ENCODE measurements at places on chromosomes 11 and 22. TPM values are rescaled to one million over a fixed set of nuclear protein-coding genes. Genes with fewer than 3 reads are reported as not detected.
A peak's percentile ranks its signal among the peaks of the same experiment; 100 is the strongest.

DNA sequence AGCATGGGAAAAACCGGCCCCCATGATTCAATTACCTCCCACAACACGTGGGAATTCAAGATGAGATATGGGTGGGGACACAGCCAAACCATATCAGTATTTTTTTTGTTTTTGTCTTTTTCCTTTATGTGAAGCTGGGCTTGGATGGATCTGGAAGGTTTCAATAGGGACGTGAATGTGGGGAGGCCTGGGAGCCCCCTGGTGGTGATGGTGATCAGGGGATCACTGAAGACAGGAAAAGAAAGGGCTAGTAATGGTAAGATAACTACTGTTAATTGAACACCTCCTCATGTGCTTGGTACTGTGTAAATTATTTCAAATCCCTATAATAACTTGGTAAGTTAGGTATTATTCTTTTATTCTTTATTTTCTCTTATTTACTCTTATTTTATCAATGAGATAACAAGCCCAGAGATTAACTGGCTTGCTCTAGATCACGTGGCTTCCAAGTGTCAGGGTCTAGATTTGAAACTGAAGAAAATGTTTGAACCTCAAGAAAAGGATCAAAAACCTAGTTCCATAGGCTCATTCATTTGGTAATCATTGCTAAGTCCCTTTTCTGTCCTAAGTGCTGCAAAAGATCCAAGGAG lies 364.2 kb downstream of the TENM4 start:
- no peak for DNase-seq
- H3K27me3 ChIP-seq, result no peaks in the 10 kb centered on the region
- no peaks in the 10 kb centered on the region for H3K36me3 ChIP-seq
- H3K27ac ChIP-seq, result no peak overlapping the region
- no peak overlapping the region for H3K4me3 ChIP-seq

OR52H1 gene
- total RNA-seq, result not detected

ROM1 gene
- total RNA-seq, result 2.2 TPM

GRCh38 chr22:25139062-25139461 lies 60.6 kb upstream of the CRYBB3 start:
- H3K4me1 ChIP-seq, result no peaks in the 10 kb centered on the region
- no peak overlapping the region for H3K4me3 ChIP-seq
- no peaks in the 10 kb centered on the region for H3K36me3 ChIP-seq
- no peaks in the 10 kb centered on the region for H3K27me3 ChIP-seq

- no peaks in the 10 kb centered on the region for H3K36me3 ChIP-seq
- DNase-seq, result peak; percentile 49
- no peak overlapping the region for H3K4me3 ChIP-seq
- no peak overlapping the region for H3K27ac ChIP-seq
Measured at GRCh38 chr11:17328871-17329494, 22.6 kb upstream of the NCR3LG1 start.

- H3K4me1 ChIP-seq, result peaks cover 13% of the 10 kb centered on the region
- no peak overlapping the region for H3K27ac ChIP-seq
- no peaks in the 10 kb centered on the region for H3K27me3 ChIP-seq
- H3K4me3 ChIP-seq, result no peak overlapping the region
- no peaks in the 10 kb centered on the region for H3K36me3 ChIP-seq
- DNase-seq, result no peak
Measured at GRCh38 chr22:24506802-24507438, 11.8 kb downstream of the UPB1 start.

KRTAP5-10 gene
- not detected for total RNA-seq

GRCh38 chr11:2586087-2586792 lies 113.6 kb downstream of the KCNQ1OT1 start:
- no peak for DNase-seq
- no peaks in the 10 kb centered on the region for H3K36me3 ChIP-seq
- peaks cover 76% of the 10 kb centered on the region for H3K27me3 ChIP-seq
- H3K4me3 ChIP-seq, result no peak overlapping the region

- no peak overlapping the region for H3K27ac ChIP-seq
- peak overlapping the region; percentile 71 for H3K4me3 ChIP-seq
- H3K27me3 ChIP-seq, result peaks cover 4% of the 10 kb centered on the region
- H3K4me1 ChIP-seq, result no peaks in the 10 kb centered on the region
- DNase-seq, result peak; percentile 83
Measured at GRCh38 chr11:33802194-33802950, 28.1 kb upstream of the FBXO3 start.

DNA sequence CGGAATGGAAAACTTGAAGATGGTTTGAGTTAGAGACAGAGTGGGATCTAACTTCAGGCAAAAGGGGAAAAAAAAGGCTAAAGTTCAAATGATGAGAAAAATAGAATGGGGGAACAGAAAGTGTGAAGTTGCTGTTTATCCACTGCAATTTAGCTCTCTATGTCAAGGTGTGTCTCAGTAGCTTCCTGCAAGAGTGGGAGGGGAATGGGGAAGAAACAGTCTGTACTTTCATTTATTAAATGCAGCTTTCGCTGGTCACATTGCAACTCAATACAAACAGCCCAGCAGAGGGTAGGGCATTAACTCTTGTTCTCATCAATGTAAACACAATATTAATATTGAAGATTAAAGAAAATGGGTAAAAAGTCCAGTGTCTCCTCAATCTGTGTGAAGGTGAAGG lies 214.7 kb upstream of the SYN3 start:
- no peak overlapping the region for H3K4me3 ChIP-seq
- no peak overlapping the region for H3K27ac ChIP-seq
- no peaks in the 10 kb centered on the region for H3K4me1 ChIP-seq
- peaks cover 10% of the 10 kb centered on the region for H3K36me3 ChIP-seq
- no peak for DNase-seq
- H3K27me3 ChIP-seq, result no peaks in the 10 kb centered on the region

DNA sequence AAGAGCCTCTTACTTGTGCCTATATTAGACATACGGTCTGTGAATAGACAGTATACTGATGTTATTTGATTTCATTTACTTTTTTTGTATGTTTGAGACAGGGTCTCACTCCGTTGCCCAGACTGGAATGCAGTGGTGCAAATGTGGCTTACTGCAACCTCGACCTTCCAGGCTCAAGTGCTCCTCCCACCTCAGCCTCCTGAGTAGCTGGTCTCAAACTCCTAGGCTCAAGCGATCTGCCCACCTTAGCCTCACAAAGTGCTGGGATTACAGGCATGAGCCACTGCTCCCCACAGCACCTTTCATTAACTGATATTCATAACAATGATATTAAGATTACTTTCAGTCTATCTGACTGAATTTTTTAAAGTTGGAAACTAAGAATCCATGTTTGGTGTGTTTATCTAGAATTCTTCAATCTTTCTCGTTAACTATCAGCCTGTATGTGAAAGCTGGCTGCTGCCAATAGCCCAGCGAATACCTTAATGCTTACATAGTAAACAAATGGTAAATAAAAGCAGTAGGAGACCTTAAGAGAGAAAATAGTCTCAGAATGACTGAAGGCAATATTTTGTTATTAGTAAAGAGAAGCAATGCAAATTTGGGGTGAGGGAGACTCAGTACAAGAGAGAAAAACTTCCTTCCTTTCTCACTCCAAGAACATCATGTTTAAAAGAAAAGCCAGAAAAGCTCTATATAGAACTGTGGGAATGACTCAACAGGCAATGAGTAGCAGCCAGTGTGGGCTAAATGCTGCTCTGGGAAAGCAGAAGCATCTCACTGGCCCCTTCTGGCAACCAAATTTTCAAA lies 101.9 kb downstream of the MRTFA start:
- no peaks in the 10 kb centered on the region for H3K27me3 ChIP-seq
- H3K4me3 ChIP-seq, result no peak overlapping the region
- peak overlapping the region; percentile 9 for H3K27ac ChIP-seq
- H3K36me3 ChIP-seq, result no peaks in the 10 kb centered on the region
- no peak for DNase-seq

IGF2 gene
- total RNA-seq, result 1.3 TPM

OR52E1 gene
- not detected for total RNA-seq

- no peak overlapping the region for H3K4me3 ChIP-seq
- H3K36me3 ChIP-seq, result no peaks in the 10 kb centered on the region
- no peaks in the 10 kb centered on the region for H3K4me1 ChIP-seq
- no peak overlapping the region for H3K27ac ChIP-seq
- no peak for DNase-seq
Measured at GRCh38 chr11:130509942-130510341, 61.5 kb downstream of the ADAMTS15 start.

GRCh38 chr22:21762712-21763581 lies 27.4 kb upstream of the YPEL1 start:
- peaks cover 49% of the 10 kb centered on the region for H3K36me3 ChIP-seq
- H3K27me3 ChIP-seq, result no peaks in the 10 kb centered on the region
- no peaks in the 10 kb centered on the region for H3K4me1 ChIP-seq

CD3G gene
- not detected for total RNA-seq

DNA sequence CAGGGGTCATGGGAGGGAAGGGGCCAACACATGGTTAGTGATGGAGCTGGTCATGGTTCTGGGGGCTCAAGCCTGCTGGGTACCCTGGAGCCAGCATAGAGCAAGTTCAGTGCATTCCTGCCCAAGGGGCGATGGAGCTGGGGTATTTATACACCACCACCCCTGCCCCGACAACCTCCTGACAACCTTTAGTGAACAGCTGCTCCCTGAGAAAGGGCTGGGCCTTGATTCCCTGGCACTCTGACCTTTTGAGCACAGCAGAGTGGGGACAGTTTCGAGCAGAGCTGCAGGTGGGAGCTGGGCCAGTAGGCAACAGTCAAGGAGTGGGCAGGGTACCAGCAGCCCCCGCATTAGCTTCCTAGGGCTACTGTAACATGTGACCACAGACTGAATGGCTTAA lies 6.0 kb downstream of the PARVG start:
- H3K36me3 ChIP-seq, result no peaks in the 10 kb centered on the region
- no peaks in the 10 kb centered on the region for H3K4me1 ChIP-seq
- no peaks in the 10 kb centered on the region for H3K27me3 ChIP-seq
- DNase-seq, result no peak

GRCh38 chr22:31436132-31436531 lies 36.7 kb downstream of the DRG1 start:
- H3K27me3 ChIP-seq, result no peaks in the 10 kb centered on the region
- H3K36me3 ChIP-seq, result peaks cover 47% of the 10 kb centered on the region
- DNase-seq, result no peak
- no peaks in the 10 kb centered on the region for H3K4me1 ChIP-seq

XKR3 gene
- 0.25 TPM for total RNA-seq

DBX1 gene
- total RNA-seq, result not detected

MUC6 gene
- not detected for total RNA-seq

GRCh38 chr22:41659941-41660340 lies 28.7 kb downstream of the SNU13 start:
- H3K27me3 ChIP-seq, result no peaks in the 10 kb centered on the region
- no peak overlapping the region for H3K27ac ChIP-seq
- H3K36me3 ChIP-seq, result peaks cover 77% of the 10 kb centered on the region
- no peak overlapping the region for H3K4me3 ChIP-seq
- no peaks in the 10 kb centered on the region for H3K4me1 ChIP-seq

DNA sequence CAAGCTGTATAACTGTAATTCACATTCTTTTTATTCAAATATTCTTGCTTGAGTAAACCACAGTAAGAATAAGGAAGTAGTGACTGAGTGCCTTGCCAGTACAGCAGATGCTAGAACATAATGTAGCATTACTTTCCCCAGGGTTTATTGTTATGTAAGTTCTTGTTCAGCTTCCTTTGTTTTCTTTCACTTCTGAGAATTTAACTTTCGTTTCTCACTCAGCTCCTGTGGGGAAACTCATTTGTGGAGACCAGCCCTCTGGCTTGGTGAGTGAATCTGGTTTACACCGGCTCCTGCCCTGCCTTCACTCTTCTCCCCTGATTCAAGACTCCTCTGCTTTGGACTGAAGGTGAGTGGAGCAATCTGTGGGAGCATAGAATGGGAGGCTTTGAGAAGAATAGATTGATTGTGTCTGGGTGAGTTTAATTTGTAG lies at the start of gene TRIM22:
TSS of gene TRIM22 (plus strand) at position 240 of the 433 bp plus-strand sequence. CDS start 6,443 bp downstream, outside the sequence.
- H3K36me3 ChIP-seq, result no peaks in the 10 kb centered on the region
- H3K4me1 ChIP-seq, result no peaks in the 10 kb centered on the region
- H3K27ac ChIP-seq, result peak within 1 kb of the TSS; percentile 87

DNA sequence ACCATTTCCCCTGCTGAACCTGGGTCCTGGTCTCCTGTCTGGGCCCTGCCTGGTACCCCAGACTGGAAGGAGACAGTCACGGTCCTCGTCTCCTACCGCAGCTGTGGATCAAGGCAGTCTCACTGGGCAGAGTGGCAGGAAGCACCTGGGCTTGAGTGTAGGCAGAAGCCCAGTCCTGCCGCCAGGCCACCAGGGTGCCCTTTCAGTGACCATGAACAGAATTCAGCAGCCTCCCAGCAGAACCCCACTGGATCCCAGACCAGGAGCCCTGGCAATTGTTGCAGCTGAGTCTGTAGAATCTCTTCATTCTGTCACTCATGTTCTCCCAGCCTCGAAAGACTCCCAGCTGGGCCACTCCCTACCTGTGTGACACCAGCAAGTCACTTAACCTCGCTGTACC lies 25.5 kb upstream of the CREB3L1 start:
- H3K36me3 ChIP-seq, result no peaks in the 10 kb centered on the region
- H3K4me3 ChIP-seq, result no peak overlapping the region
- no peaks in the 10 kb centered on the region for H3K4me1 ChIP-seq

DNA sequence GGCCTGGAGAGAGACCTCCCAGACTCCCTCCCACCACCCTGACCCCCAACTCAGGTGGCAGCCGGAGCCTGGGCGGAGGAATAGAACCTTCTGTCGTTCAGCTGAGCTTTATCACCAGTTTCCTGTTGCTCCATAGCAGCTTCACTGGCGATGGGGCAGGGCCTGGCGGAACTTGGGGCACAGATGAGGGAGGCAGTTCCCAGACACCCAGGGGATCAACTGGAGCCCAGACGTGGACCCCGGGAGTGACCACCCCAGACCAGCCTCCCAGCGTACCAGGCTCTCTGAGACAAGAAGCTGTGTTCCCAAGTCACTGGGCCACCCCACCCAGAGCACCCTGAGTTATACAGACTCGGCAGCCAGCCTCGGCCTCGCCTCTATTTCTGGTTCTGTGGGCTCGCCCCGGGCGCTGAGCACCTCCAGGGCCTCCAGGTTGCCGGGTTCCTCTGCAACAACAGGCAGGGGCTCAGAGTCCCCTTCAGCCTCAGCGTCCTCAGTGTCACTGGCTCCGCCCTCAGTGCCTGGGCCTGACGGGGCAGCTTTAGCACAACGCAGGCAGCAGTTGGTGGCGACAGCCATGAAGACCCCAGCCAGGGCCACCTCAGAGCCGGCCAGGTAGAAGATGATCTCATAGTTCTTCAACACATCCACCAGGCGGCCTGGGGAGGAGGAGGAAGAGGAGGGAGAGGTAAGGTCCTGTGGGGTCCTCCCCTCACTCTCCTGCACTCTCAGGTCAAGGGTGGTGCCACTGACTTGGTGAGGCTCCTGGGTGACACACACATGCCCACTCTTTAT lies 5.7 kb downstream of the SLC16A8 start:
- no peak overlapping the region for H3K27ac ChIP-seq
- peaks cover 17% of the 10 kb centered on the region for H3K4me1 ChIP-seq
- DNase-seq, result no peak
- no peaks in the 10 kb centered on the region for H3K36me3 ChIP-seq
- peaks cover 36% of the 10 kb centered on the region for H3K27me3 ChIP-seq

GRCh38 chr11:125289419-125290098 lies 125.0 kb downstream of the PKNOX2 start:
- no peak overlapping the region for H3K4me3 ChIP-seq
- H3K36me3 ChIP-seq, result no peaks in the 10 kb centered on the region
- H3K27me3 ChIP-seq, result no peaks in the 10 kb centered on the region
- no peak for DNase-seq
- H3K4me1 ChIP-seq, result peaks cover 9% of the 10 kb centered on the region

Measured in H1 (cell line).